ENCODE measurements at places on chromosomes 6 and 20. TPM values are rescaled to one million over a fixed set of nuclear protein-coding genes. Genes with fewer than 3 reads are reported as not detected.

The CST2 gene
- total RNA-seq, result 1.2 TPM

The PRSS35 gene
- 2.0 TPM for total RNA-seq

The FILIP1 gene
- 0.66 TPM for total RNA-seq

The HEY2 gene
- total RNA-seq, result 1.1 TPM

The IP6K3 gene
- total RNA-seq, result not detected

The TMEM200A gene
- 6.5 TPM for total RNA-seq

The CST1 gene
- total RNA-seq, result 1,051 TPM

The AK9 gene
- 1.8 TPM for total RNA-seq

The VGLL2 gene
- not detected for total RNA-seq

DNA sequence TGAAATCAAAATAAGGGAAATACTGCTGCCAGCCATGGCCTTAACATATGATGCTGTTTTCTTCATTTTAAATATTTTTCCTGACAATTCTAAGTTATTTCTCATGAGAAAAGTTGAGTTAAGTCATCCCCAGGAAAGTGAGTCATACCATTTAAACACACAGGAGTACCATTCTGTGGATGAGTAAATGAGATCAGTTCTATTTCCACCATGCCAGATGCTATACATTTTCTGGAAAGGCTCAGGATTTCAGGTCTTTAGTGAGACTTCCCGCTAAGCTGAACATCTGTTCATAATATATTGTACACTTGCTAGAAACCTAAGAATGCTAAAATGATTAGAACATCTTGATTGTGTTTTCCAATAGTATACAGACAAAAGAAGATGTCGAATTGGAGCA is 256.2 kb upstream of the MANEA start:
- H3K36me3 ChIP-seq, result no peaks in the 10 kb centered on the region
- H3K4me1 ChIP-seq, result no peaks in the 10 kb centered on the region
- no peak overlapping the region for H3K27ac ChIP-seq
- H3K4me3 ChIP-seq, result no peak overlapping the region

DNA sequence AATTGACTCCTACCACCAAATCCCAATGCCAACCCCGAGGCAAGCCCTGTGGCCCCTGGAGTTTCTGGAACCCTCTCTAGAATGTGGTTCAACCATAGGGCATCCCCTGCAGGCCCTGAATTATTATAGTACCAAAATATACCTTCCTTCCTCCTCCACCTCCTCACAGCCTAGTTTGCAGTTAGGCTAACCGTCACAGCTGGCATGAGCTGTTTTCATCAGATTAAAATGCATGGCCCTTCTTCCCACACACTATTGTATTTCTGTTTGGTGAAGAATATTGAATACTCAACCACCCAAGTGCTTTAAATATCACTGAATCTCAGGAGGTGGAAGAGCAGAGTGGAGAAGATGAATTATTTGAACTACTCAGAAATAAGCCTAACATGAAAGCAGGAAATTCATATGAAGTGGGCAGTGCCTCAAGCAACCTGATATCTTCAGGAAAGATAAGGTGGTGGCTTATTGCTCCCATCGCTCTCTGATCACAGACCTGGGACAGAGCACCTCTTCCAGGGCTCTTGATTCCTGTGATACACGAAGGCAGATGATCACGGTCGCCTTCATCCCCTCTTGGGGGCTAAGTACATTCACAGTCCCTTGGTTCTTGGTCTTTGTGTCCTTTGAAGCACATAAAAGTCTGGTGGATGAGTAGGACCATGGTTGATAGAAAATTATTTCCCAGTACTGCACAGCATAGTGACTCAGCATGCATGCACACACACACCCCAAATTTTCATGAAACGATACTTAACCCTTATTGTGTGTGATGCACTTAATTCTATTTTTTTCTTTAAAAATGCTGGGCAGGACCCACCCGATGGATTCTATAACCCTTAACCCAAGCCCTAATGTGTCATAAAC is 90.9 kb downstream of the PSMG4 start:
- no peaks in the 10 kb centered on the region for H3K4me1 ChIP-seq
- no peaks in the 10 kb centered on the region for H3K27me3 ChIP-seq
- H3K4me3 ChIP-seq, result no peak overlapping the region
- peak; percentile 35 for DNase-seq

DNA sequence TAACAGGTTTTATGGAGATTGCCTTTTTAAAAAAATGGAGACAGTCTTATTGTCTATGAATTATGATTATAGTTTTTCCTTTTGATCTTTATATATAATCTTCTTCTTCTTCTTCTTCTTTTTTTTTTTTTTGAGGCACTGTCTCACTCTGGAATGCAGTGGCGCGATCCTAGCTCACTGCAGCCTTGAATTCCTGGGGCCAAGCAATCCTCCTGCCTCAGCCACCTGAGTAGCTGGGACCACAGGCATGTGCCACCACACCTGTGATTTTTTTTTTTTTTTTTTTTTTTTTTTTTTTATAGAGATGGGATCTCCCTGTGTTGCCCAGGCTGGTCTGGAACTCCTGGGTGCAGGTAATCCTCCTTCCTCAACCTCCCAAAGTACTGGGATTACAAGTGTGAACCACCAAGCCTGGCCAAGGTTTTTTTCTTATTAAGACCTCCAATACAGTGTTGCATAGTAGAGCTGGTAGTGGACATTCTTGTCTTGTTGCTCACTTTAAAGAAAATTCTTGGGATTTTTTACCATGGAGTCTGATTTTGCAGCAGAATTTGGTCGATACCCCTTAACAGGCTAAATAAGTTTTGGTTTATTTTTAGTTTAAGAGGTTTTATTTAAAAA is 46.5 kb downstream of the STK4 start:
- no peak overlapping the region for H3K4me3 ChIP-seq
- no peak overlapping the region for H3K27ac ChIP-seq
- H3K27me3 ChIP-seq, result no peaks in the 10 kb centered on the region
- DNase-seq, result no peak
- H3K4me1 ChIP-seq, result peaks cover 5% of the 10 kb centered on the region

GRCh38 chr20:39968495-39968894 is 720.5 kb downstream of the MAFB start:
- no peaks in the 10 kb centered on the region for H3K27me3 ChIP-seq
- H3K4me3 ChIP-seq, result no peak overlapping the region
- no peaks in the 10 kb centered on the region for H3K36me3 ChIP-seq

- no peaks in the 10 kb centered on the region for H3K4me1 ChIP-seq
- H3K4me3 ChIP-seq, result no peak overlapping the region
- DNase-seq, result no peak
- H3K36me3 ChIP-seq, result no peaks in the 10 kb centered on the region
- H3K27ac ChIP-seq, result no peak overlapping the region
- H3K27me3 ChIP-seq, result no peaks in the 10 kb centered on the region
Measured at GRCh38 chr20:50067461-50067860, 45.5 kb downstream of the UBE2V1 start.

GRCh38 chr6:32076321-32076809 is 32.8 kb downstream of the TNXB start:
- no peaks in the 10 kb centered on the region for H3K27me3 ChIP-seq
- DNase-seq, result no peak
- H3K4me3 ChIP-seq, result no peak overlapping the region
- peak overlapping the region; percentile 8 for H3K27ac ChIP-seq

GRCh38 chr6:139764498-139764986 is 390.1 kb upstream of the CITED2 start:
- DNase-seq, result peak; percentile 56
- no peak overlapping the region for H3K27ac ChIP-seq
- H3K27me3 ChIP-seq, result peaks cover 15% of the 10 kb centered on the region
- H3K4me1 ChIP-seq, result no peaks in the 10 kb centered on the region
- H3K4me3 ChIP-seq, result no peak overlapping the region

- peaks cover 8% of the 10 kb centered on the region for H3K4me1 ChIP-seq
- H3K27me3 ChIP-seq, result no peaks in the 10 kb centered on the region
- no peak for DNase-seq
- no peak overlapping the region for H3K4me3 ChIP-seq
Measured at GRCh38 chr6:15332446-15332845, 86.6 kb downstream of the JARID2 start.

- no peak overlapping the region for H3K4me3 ChIP-seq
- H3K27ac ChIP-seq, result no peak overlapping the region
- DNase-seq, result no peak
- no peaks in the 10 kb centered on the region for H3K4me1 ChIP-seq
Measured at GRCh38 chr20:8331740-8332412, 199.8 kb downstream of the PLCB1 start.

DNA sequence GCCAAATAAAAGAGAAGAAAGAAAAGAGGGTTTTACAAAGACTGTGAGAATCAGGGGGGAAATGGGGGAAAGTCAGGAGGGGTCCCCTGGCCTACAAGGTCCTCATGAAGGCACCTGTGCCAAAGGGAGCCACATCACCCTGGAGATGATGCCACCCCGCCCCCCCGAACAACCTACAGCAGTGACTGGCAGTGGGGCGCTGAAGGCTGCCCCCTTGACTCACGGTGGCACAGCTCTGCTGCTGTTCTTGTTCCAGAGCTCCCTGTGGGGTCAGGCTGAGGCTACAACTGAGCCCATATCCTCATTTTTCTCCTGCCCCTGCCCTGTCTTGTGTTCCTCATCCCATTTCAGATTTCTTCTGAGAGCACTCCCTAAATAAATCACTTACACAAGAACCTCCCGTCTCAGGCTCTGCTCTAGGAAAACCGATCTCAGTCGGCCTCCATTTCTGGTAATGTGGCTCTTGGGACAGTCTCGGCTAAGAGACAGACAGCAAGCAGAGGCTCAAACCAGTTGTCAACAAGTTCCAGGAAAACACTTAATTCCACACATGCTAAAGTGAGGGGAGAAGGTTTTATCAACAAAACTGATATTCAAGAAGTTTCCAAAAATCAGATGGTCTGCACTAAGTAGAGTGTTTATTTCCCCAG is 105.7 kb downstream of the SNAP25 start:
- no peak overlapping the region for H3K4me3 ChIP-seq
- H3K27ac ChIP-seq, result no peak overlapping the region
- no peak for DNase-seq

- no peaks in the 10 kb centered on the region for H3K4me1 ChIP-seq
- H3K36me3 ChIP-seq, result peaks cover 58% of the 10 kb centered on the region
- no peak overlapping the region for H3K27ac ChIP-seq
- no peak overlapping the region for H3K4me3 ChIP-seq
Measured at GRCh38 chr6:157316871-157317814, 6.2 kb downstream of the TMEM242 start.

GRCh38 chr6:16793828-16794412 is 32.7 kb upstream of the ATXN1 start:
- H3K27me3 ChIP-seq, result no peaks in the 10 kb centered on the region
- no peaks in the 10 kb centered on the region for H3K4me1 ChIP-seq
- H3K36me3 ChIP-seq, result no peaks in the 10 kb centered on the region
- no peak overlapping the region for H3K27ac ChIP-seq
- H3K4me3 ChIP-seq, result no peak overlapping the region

GRCh38 chr6:73231986-73232391 is 6.7 kb upstream of the KHDC1L start:
- no peaks in the 10 kb centered on the region for H3K36me3 ChIP-seq
- no peak for DNase-seq
- H3K27me3 ChIP-seq, result no peaks in the 10 kb centered on the region

- H3K27ac ChIP-seq, result no peak overlapping the region
- no peaks in the 10 kb centered on the region for H3K4me1 ChIP-seq
- DNase-seq, result no peak
- peaks cover 10% of the 10 kb centered on the region for H3K36me3 ChIP-seq
- no peaks in the 10 kb centered on the region for H3K27me3 ChIP-seq
- H3K4me3 ChIP-seq, result no peak overlapping the region
Measured at GRCh38 chr20:16415071-16416053, 157.9 kb downstream of the KIF16B start.

GRCh38 chr6:1774226-1774915 is 164.7 kb downstream of the FOXC1 start:
- H3K36me3 ChIP-seq, result no peaks in the 10 kb centered on the region
- no peak overlapping the region for H3K27ac ChIP-seq
- H3K4me1 ChIP-seq, result peaks cover 4% of the 10 kb centered on the region
- no peaks in the 10 kb centered on the region for H3K27me3 ChIP-seq
- no peak overlapping the region for H3K4me3 ChIP-seq
- DNase-seq, result no peak

DNA sequence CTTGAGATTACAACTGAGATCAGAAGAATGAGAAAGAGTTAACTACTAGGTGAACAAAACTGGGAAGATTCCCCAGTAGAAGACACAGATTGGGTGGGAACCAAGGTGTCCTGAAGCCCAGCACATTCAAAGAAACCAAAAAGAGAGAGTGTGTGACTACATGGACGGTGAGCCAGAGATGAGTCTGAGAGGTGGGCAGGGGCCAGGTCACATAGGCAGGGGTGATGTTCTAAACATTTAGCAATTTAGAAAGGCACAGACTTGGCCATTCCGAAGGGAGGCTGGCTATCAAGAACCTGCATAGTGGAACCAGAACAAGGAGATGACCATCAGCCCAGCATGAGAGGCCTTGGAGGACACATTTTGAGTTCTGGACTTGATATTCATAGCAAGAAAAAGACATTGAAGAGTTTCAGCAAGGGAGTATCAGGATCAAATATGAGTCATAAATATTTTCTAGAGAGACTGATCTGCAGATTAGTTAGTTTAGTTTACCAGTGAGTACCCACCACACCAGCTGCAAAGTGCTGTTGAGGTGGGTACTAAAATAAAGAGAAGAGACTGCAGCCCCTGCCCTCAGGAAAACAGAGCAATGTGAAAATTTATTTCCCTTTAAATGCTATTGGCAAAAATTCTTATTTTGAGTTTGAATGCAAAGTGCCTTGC is 340.5 kb upstream of the PRDM1 start:
- H3K4me3 ChIP-seq, result no peak overlapping the region
- DNase-seq, result no peak
- H3K36me3 ChIP-seq, result no peaks in the 10 kb centered on the region
- H3K4me1 ChIP-seq, result peaks cover 3% of the 10 kb centered on the region

- no peaks in the 10 kb centered on the region for H3K27me3 ChIP-seq
- peak overlapping the region; percentile 16 for H3K27ac ChIP-seq
- H3K36me3 ChIP-seq, result no peaks in the 10 kb centered on the region
- DNase-seq, result no peak
- no peak overlapping the region for H3K4me3 ChIP-seq
- H3K4me1 ChIP-seq, result no peaks in the 10 kb centered on the region
Measured at GRCh38 chr6:107647439-107647948, 157.6 kb downstream of the SOBP start.

Data from endodermal cell (in vitro differentiated cells).